Activated naive CD4-positive, alpha-beta T cell (primary cell): ENCODE measurements at places on chromosomes 5 and 9.

DNA sequence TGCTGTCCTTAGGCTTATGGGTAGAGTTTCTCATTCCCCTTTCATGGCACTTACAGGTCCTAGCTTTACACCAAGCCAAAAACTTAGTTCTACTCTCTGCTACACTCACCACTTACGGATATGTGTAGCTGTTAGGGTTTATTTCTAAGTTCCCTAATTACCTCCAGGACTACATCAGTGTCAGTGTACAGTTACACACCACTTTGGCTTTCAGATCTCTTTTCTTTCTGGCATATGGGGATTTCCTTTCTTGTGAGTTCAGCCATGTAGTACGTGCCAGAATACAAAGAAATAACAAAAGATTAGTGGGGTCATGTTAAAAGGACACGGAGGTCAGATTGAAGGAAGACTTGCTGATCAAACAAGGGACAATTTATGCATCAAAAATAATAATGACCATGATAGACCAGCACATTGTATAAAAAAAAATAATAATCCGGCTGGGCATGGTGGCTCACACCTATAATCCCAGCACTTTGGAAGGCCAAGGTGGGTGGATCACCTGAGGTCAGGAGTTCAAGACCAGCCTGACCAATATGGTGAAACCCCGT lies 41.8 kb downstream of the LYRM7 start:
- DNase-seq, result no peak

GRCh38 chr9:99433555-99433954 lies 211.5 kb downstream of the SEC61B start:
- DNase-seq, result peak; percentile 2

- DNase-seq, result no peak
Measured at GRCh38 chr5:32475334-32476097, 31.0 kb upstream of the ZFR start.

DNA sequence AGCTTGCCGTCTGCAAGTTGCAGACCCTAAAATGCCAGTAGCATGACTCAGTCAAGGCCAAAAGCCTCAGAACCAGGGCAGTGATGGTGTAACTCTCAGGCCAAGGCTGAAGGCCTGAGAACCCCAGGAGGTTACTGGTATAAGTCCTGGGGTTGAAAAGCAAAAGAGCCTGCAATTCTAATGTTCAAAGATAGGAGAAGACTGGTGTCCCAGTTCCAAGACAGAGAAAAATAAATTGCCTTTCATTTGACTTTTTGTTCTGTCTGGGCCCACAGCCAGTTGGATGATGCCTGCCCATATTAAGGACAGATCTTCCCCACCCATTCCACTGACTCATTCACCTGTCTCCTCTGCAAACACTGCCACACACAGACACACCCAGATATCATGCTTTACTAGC lies 673.2 kb downstream of the CDH18 start:
- DNase-seq, result no peak

- DNase-seq, result no peak
Measured at GRCh38 chr9:86513429-86513828, 159.2 kb upstream of the TUT7 start.

- DNase-seq, result no peak
Measured at GRCh38 chr5:146221234-146221633, 17.8 kb downstream of the RBM27 start.

DNA sequence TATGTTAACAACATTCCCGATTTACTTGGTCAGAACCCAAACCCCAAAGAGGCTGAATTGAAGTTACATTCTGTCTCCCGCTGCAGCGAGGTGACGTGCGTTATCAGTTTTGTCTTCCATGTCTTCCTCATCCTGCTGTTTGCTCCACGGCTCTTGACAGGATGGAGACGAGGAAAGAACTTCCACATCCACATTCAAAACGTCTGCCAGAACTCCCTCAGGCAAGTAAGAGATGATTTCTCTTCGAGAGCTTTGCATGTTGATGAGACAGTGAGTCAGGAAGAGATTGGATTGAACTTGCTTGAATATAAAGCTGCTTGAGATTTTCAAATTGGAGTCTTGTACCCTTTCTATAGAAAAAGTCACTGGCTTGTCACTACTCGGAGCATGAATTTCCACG lies 242.6 kb downstream of the AUH start:
- DNase-seq, result no peak

- no peak for DNase-seq
Measured at GRCh38 chr5:68187268-68188055, 28.1 kb upstream of the PIK3R1 start.

DNA sequence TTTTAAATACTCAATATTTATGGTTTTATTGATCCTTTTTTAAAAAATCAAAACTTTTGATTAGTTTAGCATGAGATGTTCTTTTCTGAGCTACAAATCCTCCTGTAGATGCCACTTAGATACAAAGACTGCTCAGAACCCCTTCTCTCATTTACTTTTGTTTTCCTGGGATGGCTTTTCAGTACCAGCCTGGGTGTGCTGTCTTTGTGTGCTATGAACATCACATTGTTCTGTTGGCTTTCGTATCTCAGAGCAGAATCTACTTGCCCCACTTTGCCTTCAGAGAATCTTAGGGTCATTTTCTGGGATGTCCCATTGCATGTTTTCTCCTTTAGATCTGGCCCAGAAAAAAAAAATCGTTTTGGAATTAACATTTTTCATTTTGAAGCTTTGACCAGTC lies 85.9 kb downstream of the RASGRF2 start:
- DNase-seq, result no peak

GRCh38 chr5:59218424-59219045 lies 635.7 kb downstream of the RAB3C start:
- DNase-seq, result no peak

DNA sequence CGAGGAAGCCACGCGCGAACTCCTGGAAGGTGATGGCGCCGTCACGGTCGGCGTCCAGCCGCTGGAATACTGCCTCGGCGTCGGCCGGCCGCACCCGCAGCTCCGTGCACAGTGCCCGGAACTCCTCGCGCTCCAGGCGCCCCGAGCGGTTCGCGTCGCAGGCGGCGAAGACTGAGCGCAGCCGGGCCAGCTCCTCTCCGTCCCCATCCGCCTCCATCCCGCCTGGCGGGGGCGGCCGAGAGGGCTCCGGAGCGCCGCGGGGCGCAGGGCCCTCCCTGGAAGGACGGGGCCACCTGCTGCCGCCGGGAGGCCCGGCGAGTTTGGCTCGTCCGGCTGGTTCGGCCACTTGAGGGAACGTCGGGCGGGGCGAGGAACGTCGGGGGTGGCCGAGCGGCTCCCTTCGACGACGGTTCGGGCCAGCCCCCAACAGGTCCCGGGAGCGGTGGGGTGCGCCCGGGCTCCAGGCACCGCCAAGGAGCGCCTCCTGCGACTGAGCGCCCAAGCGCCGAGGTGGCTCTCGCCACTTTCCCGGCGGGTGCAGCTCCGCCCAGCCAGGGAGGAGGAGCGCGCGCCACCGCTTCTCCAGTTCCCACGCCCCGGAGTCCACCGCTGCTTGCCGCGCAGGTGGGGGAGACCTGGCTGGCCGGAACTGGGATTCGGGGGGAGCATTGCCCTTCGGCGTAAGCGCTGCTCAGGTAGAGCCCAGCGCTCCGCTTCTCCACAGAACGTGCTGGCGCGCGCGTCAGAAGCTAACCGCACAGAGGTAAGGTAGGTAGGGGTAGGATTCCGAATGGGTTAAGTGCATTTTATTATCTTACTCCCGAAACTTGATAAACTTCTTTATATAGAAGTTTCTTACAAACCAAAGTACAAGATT lies at the start of gene RASEF:
Gene RASEF, minus strand, starts transcription at position 492 of the 877 bp plus-strand sequence. Its CDS starts 275 bp downstream, at position 217.
- no peak for DNase-seq

DNA sequence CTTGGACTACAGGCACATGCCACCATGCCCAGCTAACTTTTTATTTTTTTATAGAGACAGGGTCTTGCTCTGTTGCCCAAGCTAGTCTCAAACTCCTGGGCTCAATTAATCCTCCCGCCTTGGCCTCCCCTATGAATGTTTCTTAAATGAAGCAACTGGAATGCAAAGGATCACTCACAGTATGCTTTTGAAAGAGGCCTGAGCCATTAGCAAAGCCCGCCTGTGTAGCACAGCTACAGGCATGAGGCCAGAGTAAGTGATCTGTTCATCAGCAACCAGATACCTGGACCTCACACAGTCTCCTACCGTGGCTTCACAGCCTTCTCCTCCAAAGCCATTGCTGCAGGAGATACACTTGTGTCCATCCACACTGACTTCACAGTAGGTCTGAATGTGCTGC lies 16.9 kb upstream of the RNF183 start:
- no peak for DNase-seq

DNA sequence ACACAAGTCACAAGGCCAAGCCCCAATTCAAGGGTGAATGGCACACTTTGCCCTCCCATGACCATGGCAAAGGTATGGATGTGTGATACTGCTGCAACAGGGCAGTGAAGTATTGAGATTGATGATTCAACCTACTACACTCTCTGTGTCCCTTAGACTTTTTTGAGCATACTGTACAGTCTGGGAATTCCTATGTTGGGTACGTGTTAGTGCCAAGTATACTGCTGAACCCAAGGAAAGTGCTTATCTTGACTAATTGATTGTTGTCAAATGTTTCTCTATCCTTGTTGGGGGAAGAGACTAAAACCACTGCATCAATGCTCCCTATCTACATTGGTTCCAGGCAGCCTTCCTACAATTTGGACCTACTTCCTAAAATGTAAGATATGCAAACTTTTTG lies 93.7 kb downstream of the NDFIP1 start:
- no peak for DNase-seq

- DNase-seq, result no peak
Measured at GRCh38 chr5:81207009-81207408, 26.1 kb upstream of the CKMT2 start.

GRCh38 chr5:133398646-133399101 lies 213.7 kb downstream of the FSTL4 start:
- no peak for DNase-seq

DNA sequence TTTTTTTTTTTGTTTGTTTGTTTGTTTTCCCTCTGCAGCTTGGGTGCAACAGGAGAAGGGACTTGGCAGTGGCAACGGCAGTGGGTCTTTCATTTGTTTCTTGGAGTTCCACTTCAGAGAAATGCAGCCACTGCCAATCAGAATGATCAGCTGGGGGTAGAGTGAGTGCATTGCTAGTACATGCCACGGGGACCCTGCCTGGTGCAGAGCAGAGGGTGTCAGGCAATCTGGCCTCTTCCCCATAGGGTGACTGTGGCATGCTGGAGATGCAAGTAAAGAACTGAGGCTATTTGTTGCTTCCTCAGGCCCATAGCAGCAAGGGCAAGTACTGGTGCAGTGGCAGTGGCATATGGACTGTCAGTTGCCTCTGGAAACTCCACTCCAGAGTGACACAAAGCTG lies 1073.6 kb upstream of the EDIL3 start:
- no peak for DNase-seq

GRCh38 chr5:68306361-68307014 lies 90.9 kb downstream of the PIK3R1 start:
- DNase-seq, result no peak

GRCh38 chr5:157233515-157233914 lies 32.4 kb upstream of the CYFIP2 start:
- no peak for DNase-seq

GRCh38 chr5:86884608-86885007 lies 266.9 kb downstream of the COX7C start:
- DNase-seq, result no peak

GRCh38 chr9:15306757-15307522 lies at the start of gene TTC39B:
TTC39B (minus strand) TSS chr9:15307216; CDS start chr9:15307125, 91 bp downstream.
- DNase-seq, result peak; percentile 19

- DNase-seq, result no peak
Measured at GRCh38 chr5:96146675-96147074, 185.0 kb upstream of the ELL2 start.

- no peak for DNase-seq
Measured at GRCh38 chr9:121498487-121499176, 1.0 kb downstream of the GGTA1 start.

- DNase-seq, result no peak
Measured at GRCh38 chr9:93387791-93388190, 63.7 kb upstream of the FAM120A start.

DNA sequence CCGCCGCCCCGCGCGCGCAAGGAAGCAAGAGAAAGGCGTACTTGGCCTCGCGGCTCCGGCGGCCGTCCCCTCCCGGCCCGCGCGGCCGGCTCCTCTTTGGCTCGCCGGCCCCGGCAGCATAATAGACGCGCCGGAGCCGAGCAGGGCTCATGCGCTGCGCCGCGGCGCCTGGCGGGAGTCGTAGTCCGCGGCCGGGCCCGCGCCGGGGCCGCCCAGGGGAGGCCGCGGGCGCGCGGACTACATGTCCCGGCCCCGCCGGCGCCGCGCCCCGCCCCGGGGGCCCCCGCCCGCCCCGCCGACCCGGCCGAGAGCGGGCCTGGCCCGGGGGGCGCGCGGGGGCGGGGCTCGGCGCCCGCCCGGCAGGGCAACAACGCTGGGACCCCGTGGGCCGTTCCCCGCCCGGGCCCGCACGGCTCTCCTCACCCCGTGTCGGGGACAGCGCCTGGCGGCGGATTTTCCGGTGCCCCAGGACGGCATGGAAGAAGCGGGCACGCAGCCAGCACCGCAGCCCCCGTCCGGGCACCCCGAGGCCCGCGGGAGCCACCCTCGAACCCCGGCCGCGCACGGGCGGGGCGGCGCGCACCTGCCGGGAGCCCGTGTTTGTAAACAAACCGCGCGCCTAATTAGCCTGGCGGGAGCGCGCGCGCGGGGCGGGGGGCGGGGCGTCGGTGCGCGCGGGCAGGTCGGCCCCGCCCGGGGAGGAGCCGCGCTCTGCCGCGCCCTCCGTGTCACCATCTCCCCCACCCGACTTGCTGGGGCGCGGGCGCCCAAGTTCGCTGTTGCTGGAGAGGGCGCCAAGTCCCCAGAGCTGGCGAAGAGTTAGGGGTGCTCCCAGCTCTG lies at the start of gene BRD3:
Gene BRD3, minus strand, starts transcription at position 123 of the 840 bp plus-strand sequence. CDS start 14,549 bp downstream, outside the sequence.
- DNase-seq, result peak; percentile 71

GRCh38 chr5:109859537-109859936 lies 169.8 kb downstream of the MAN2A1 start:
- no peak for DNase-seq

DNA sequence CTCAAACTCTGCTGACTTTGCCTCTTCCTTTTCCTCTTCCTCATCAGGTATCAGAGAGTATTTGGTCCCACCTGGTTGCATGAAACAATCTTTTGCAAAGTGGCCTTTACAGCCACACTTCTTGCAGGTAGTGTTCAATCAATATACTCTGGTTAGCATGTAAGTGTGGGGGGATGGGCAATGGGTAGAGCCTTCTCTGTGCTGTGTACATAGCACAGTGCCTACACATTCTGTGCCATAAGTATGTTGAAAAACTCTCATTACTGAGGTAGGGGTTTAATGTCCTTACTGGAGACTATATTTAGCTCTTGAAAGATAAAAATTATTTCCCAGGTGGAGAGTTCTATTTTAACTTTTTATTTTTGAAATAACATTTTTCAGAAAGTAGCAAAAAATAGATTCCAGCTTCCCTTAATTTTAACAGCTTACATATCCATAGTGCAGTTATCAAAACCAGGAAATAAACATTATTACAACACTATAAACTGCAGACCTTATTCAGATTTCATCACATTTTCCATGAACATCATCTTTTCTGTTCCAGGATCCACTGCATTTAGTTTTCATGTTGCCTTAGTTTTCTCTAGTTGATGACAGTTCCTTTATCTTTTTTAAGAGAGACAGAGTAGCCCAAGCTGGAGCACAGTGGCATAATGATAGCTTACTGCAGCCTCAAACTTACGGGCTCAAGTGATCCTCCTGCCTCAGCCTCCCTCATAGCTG lies 15.1 kb downstream of the TTC1 start:
- no peak for DNase-seq

- no peak for DNase-seq
Measured at GRCh38 chr9:121216271-121216805, 14.7 kb upstream of the RAB14 start.

GRCh38 chr9:117662651-117663050 lies 41.6 kb upstream of the TLR4 start:
- no peak for DNase-seq
